ENCODE measurements at places on chromosomes 11 and 22. TPM values are rescaled to one million over a fixed set of nuclear protein-coding genes. Genes with fewer than 3 reads are reported as not detected.

The PLEKHB1 gene
- 0.82 TPM for polyA plus RNA-seq

The NRGN gene
- 4.4 TPM for polyA plus RNA-seq

The CNTN5 gene
- not detected for polyA plus RNA-seq

The TMEM191C gene
- 0.76 TPM for polyA plus RNA-seq

The OR52N2 gene
- not detected for polyA plus RNA-seq

The OR10A2 gene
- polyA plus RNA-seq, result not detected

The MRPL49 gene
- 13.7 TPM for polyA plus RNA-seq

The MRPL17 gene
- polyA plus RNA-seq, result 70.9 TPM

The SLC22A25 gene
- polyA plus RNA-seq, result not detected

- H3K36me3 ChIP-seq, result no peaks in the 10 kb centered on the region
- H3K27me3 ChIP-seq, result no peaks in the 10 kb centered on the region
- no peak for DNase-seq
- H3K27ac ChIP-seq, result no peak overlapping the region
Measured at GRCh38 chr11:113538451-113539412, 63.5 kb upstream of the DRD2 start.

DNA sequence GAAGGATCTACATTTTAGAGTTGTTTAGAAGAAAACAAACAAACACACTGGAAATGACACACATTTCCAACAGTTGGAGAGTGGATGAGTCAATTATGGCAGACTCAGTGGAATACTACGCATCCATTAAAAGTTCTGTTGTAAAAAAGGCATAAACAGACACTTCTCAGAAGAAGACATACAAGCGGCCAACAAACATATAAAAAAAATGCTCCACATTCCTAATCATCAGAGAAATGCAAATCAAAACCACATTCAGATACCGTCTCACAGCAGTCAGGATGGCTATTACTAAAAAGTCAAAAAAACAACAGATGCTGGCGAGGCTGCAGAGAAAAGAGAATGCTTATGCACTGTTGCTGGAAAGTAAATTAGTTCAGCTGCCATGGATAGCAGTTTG lies 298.2 kb downstream of the DDX10 start:
- DNase-seq, result no peak
- H3K27ac ChIP-seq, result no peak overlapping the region
- H3K4me1 ChIP-seq, result no peaks in the 10 kb centered on the region
- H3K4me3 ChIP-seq, result no peak overlapping the region

GRCh38 chr11:116792144-116792868 lies 627 bp upstream of the APOA5 start:
- H3K36me3 ChIP-seq, result no peaks in the 10 kb centered on the region
- peaks cover 7% of the 10 kb centered on the region for H3K4me1 ChIP-seq
- no peak overlapping the region for H3K27ac ChIP-seq
- no peak for DNase-seq
- no peak overlapping the region for H3K4me3 ChIP-seq

- no peaks in the 10 kb centered on the region for H3K4me1 ChIP-seq
- no peak overlapping the region for H3K4me3 ChIP-seq
- H3K36me3 ChIP-seq, result peaks cover 65% of the 10 kb centered on the region
Measured at GRCh38 chr22:25896098-25896497, 154.1 kb downstream of the MYO18B start.

- no peak for DNase-seq
- no peak overlapping the region for H3K27ac ChIP-seq
- H3K27me3 ChIP-seq, result peaks cover 3% of the 10 kb centered on the region
- no peaks in the 10 kb centered on the region for H3K36me3 ChIP-seq
Measured at GRCh38 chr11:66020618-66021357, 5.5 kb downstream of the CATSPER1 start.

- peaks cover 27% of the 10 kb centered on the region for H3K4me1 ChIP-seq
- H3K4me3 ChIP-seq, result peak overlapping the region; percentile 64
- no peaks in the 10 kb centered on the region for H3K36me3 ChIP-seq
- peak overlapping the region; percentile 7 for H3K27ac ChIP-seq
Measured at GRCh38 chr11:27699242-27699925, 871 bp downstream of the BDNF start.

GRCh38 chr11:64742087-64742888 lies 1.7 kb downstream of the RASGRP2 start:
- no peaks in the 10 kb centered on the region for H3K27me3 ChIP-seq
- DNase-seq, result no peak
- peak overlapping the region; percentile 70 for H3K4me3 ChIP-seq
- H3K36me3 ChIP-seq, result peaks cover 5% of the 10 kb centered on the region
- peaks cover 41% of the 10 kb centered on the region for H3K4me1 ChIP-seq

GRCh38 chr22:38423512-38424503 lies 31.2 kb downstream of the KCNJ4 start:
- peak overlapping the region; percentile 53 for H3K27ac ChIP-seq
- H3K4me1 ChIP-seq, result no peaks in the 10 kb centered on the region
- no peak overlapping the region for H3K4me3 ChIP-seq
- no peaks in the 10 kb centered on the region for H3K36me3 ChIP-seq
- DNase-seq, result no peak

DNA sequence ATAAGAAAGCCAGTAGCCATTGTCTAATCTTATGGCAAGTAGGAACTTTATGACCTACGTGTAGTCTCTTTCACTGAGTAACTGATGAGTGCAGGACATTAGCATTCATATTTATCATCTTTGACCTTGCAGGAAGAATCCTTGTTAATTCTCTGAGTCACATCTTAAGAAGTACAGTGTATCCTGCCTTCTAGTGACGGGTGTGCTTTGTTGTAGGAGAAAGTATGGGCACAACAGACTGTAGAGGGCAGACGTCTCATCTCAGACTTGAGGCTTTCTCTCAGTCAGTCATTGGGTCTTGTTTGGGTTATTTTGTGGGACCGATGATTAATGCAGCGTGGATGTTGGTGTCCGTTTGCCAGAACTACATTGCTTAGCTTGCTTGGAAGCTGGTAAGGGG lies 6.8 kb downstream of the RNF214 start:
- no peak for DNase-seq
- peaks cover 63% of the 10 kb centered on the region for H3K36me3 ChIP-seq

- no peaks in the 10 kb centered on the region for H3K36me3 ChIP-seq
- no peaks in the 10 kb centered on the region for H3K4me1 ChIP-seq
- DNase-seq, result no peak
- no peak overlapping the region for H3K27ac ChIP-seq
- no peaks in the 10 kb centered on the region for H3K27me3 ChIP-seq
Measured at GRCh38 chr11:34432822-34433221, 5.9 kb upstream of the CAT start.

DNA sequence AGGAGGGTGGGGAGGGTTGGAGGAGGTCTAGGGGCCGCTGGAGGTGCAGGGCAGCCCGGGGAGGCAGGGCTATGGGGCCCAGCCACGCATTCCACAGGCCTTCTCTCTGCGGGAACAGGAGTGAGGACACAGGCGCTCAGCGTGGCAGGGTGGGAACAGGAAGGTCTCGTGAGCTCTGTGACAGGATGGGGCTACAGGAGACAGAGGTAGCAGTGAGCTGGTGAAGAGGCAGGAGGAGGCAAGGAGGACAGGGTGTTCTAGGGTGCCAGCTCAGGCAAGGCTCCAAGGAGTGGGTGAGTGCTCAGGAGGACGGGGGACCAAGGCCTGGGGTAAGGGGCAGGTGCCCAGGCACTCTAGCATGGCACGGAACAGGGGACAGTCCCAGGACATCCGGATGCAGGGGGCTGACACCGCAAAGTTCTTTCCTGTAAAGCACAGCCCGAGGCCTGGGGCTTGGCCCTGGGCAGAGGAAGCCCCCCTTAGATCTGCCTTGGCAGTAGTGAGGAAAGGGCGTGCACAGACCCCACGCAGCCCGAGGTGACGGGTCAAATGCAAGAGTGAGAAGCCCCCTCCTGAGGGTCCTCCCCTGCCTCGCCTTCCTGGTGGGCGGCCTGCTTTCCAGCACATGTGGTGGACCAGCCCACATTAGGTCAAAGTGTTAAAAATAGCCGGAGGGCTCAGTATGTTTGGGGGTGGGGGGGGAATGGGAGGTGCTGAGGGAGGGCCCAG lies 4.7 kb upstream of the NEAT1 start:
- H3K27me3 ChIP-seq, result no peaks in the 10 kb centered on the region
- H3K27ac ChIP-seq, result peak overlapping the region; percentile 99

DNA sequence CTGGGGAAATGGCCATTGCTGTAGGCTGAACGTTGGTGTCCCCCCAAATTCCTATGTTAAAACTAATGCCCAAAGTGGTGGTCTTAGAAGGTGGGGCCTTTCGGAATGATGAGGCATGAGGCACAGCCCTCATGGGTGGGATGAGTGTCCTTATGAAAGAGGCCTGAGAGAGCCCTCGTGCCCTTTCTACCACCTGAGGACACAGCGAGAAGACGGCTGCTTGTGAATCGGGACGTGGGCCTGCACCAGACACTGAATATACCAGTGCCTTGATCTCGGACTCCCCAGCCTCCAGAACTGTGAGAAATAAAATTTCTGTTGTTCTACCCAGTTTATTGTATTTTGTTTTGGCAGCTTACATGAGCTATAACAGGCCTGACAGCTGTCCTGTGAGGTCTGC lies 162.9 kb upstream of the B3GAT1 start:
- peaks cover 17% of the 10 kb centered on the region for H3K27me3 ChIP-seq
- no peaks in the 10 kb centered on the region for H3K4me1 ChIP-seq
- H3K36me3 ChIP-seq, result no peaks in the 10 kb centered on the region
- H3K27ac ChIP-seq, result no peak overlapping the region

DNA sequence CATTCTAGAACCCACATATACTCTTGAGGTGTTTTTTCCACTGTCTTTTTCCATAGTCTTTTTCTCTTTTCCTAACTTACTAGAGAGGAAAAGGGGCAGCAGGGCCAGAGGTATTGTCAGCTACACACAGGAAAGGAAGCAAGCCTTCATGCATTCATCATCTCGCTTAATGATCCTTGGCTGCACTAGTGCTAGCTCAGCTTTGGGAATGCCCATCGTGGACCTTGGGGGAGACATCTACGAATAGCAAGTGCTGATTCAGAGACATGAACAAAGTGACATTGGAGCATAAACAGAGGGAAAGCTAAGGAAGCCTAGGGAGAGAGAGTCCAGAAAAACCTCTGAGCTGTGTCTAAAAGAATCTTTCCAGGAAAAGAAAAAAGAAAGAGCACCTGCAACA lies 466.3 kb upstream of the ARHGAP42 start:
- no peak overlapping the region for H3K4me3 ChIP-seq
- no peaks in the 10 kb centered on the region for H3K4me1 ChIP-seq
- H3K27me3 ChIP-seq, result no peaks in the 10 kb centered on the region
- H3K27ac ChIP-seq, result no peak overlapping the region
- no peak for DNase-seq

DNA sequence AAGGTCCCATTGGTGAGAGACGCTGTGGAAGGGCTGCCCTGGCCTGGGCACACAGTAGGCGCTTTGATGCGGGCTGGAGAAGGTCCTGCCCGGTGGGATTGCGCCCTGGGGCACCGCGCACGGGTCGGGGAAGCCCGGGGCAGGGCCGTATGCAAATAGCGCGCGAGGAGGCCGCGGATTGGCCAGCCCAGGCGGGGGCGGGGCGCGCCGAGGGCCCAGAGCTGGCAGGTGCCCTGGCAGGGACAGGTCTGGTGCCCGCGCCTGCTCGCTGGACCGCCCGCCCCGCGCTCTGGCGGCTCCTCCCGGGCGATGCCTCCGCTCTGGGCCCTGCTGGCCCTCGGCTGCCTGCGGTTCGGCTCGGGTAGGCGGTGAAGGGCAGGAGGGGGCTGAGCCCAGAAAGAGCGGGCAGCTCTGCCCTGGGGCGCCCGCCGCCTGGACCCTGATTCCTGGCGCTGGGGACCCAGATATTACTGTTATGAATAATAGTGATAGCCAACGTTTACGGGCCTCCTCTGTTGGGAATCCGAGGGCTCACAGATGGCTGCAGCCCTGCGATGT lies at the start of gene UPK3A:
TSS of gene UPK3A (plus strand) at position 245 of the 558 bp plus-strand sequence. CDS start at position 310, 65 bp downstream.
- H3K4me1 ChIP-seq, result peaks cover 8% of the 10 kb centered on the region
- H3K36me3 ChIP-seq, result no peaks in the 10 kb centered on the region
- DNase-seq, result peak; percentile 87
- H3K27ac ChIP-seq, result no peak within 1 kb of the TSS

DNA sequence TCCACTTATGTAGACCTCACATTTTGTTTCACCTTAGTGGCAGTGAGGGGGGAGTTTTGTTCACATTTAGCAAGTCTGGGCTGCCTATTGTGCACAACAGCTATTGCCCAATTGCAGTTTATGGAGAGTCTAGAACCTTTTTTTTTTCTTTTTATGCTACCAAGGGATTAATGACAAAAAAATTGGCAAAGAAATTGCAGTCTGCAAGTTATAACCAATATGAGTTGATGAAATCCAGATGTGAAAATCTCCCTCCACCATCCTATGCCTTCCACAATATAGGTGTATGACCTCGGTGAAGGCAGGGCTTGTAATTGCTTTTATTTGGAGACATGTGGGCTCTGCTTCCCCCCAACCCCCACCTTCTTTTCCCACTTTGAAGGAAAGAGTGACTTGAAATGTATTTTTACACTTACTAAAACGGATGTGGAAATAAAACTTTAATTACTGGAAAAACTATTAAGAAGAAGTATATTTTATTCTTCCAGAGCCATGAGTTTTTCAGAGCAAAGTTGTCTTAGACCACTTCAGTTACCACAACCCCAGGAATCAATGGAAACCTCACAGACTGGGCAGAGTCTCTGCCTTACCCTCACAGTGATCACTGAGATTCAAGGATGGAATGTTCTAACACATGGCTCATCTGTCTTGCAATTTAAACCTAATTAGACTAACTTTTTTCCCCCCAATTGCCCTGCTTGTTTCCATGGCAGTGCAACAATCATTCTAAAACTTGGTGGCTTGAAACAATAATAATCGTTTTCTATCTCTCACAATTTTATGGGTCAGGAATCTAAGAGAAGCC lies 120.8 kb upstream of the SLC5A12 start:
- no peak overlapping the region for H3K4me3 ChIP-seq
- H3K36me3 ChIP-seq, result no peaks in the 10 kb centered on the region
- DNase-seq, result no peak

GRCh38 chr11:44585421-44585820 lies 20.0 kb downstream of the CD82 start:
- peak overlapping the region; percentile 47 for H3K27ac ChIP-seq
- H3K4me3 ChIP-seq, result no peak overlapping the region
- no peak for DNase-seq
- H3K4me1 ChIP-seq, result peaks cover 39% of the 10 kb centered on the region
- no peaks in the 10 kb centered on the region for H3K27me3 ChIP-seq
- no peaks in the 10 kb centered on the region for H3K36me3 ChIP-seq
